ENCODE measurements at places on chromosomes 5 and 9.
A peak's percentile ranks its signal among the peaks of the same experiment; 100 is the strongest.

DNA sequence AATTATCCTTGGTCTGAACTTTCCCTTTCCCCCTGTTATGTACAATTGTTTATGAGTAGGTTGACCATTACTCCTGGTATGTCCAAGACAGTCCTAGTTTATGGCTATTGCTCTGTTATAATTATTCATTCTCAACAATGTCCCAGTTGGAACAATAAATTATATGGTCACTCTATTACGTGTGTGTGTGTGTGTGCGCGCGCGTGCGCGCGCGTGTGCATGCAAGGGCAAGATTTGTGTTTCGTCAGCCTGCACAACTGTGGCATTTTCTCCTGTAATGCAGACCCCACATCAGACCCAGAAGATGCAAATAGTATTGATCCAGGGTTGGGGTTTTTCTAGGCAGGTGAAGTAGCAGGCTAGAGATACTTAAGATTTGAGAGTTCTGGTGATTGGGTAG lies 88.4 kb downstream of the ESM1 start:
- DNase-seq = no peak

DNA sequence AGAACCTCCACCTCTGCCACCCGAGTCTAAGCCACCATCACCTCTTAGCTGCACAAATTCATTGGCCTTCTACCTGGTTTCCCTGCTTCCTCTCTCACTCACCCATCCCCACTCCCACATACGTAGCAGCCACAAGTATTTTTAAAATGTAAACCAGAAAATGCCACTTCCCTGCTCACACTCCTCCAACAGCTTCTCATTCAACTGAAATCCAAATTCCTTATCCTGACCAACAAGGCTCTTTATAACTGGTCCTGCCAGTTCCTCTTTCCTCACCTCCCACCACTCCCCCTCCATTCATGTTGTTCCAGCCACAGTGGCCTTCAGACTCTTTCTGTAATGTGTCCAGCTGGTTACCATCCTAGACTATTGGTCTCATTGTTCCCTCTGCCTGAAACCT lies 25.0 kb upstream of the PALM2AKAP2 start:
- DNase-seq = no peak

DNA sequence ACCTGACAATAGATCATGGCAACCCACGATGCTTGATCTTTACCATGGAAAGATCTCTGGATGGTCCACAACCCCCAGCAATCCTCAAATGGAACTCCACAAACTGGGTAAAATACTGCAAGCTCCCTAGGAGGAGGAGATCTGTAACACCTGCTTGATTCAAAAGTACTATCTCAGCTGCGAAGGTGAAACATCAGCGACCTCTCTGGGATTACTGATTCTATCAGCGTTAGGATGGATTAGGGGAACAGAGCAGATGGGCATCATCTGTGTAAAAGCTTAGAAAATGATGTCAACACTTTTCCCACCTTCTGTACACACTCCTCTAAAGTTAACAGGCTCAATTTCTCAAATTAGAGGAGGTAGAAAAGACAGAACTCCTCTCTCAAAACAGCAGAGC lies 31.5 kb upstream of the TRPC7 start:
- DNase-seq = no peak

DNA sequence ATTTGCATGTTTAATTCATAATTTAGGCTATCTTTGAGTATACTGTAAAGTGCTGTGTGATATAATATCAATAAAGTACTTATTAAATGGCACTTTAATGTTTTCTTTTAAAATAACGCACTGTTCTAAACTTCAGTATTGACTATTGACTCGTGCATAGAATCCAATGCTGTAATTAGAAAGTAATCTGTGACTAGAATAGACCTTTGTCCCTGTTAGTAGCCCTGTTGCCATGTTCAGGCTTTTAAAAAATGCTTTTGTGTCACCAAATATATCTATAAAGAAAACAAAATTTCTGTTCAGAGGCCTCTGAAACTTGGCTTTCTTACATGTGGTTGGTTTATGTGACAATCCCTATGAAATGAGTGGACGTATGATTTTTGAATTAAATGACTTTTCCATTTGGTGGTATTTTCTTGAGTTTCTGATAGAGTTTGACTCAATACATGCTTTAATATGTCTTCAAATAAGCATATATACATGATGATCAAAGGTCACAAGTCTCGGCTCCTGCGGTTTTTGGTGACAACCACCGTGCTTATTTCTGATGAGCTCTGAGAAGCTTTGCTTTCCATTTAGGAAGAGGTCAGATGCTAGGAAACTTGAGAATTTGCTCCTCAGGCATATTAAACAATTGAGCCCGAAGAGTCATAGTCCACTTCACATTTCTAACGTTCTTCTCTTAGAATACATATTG lies 174.7 kb downstream of the NR3C1 start:
- no peak for DNase-seq

GRCh38 chr5:173771121-173771724 lies 116.9 kb upstream of the CPEB4 start:
- DNase-seq = no peak

- no peak for DNase-seq
These were observed 145.8 kb upstream of the MEF2C start for GRCh38 chr5:89028595-89029285.

GRCh38 chr5:34728236-34728635 lies 72.1 kb downstream of the RAI14 start:
- DNase-seq = no peak

GRCh38 chr5:6455571-6456200 lies 7.0 kb downstream of the UBE2QL1 start:
- DNase-seq = no peak

- DNase-seq = peak; percentile 65
These were observed 25.0 kb upstream of the TDRD7 start for GRCh38 chr9:97386733-97387503.

DNA sequence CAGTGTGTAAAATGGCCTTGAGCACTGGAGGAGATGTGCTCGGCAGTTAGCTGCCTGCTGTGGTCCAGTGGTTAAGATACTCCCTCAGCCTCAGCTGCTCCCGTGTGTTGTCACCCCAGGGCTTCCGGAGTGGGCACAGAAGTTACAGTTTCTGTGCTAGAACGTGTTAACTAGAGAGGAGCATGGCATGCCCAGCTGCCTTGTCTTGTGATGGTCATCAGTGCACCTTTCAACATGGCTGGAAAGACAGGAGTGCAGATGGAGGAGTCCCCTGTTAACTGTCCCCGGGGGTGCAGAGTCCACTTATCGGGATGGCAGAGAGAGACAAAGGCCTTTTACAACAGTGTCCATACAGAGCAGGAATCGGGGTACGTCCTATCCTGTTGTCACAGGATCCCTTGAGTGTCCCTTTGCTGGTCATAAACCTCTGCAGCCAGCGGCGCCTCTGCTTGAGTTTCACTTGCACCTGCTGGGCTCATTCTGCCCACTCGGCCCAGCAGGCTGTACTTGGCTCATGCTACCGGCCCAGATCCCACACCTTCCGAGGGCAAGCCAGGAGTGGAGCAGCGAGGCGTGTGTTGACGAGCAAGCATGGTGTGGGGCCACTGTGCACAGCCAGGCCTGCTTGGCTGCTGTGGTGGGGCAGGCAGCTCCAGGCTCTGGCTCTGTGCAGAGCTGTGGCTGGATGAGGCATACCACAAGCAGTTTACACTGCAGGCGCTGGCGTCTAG lies 112.6 kb downstream of the EHMT1 start:
- no peak for DNase-seq

- peak; percentile 85 for DNase-seq
These were observed 12.1 kb upstream of the DIPK1B start for GRCh38 chr9:136700304-136700703.

GRCh38 chr9:4985386-4986266 lies 554 bp downstream of the JAK2 start:
- DNase-seq = peak; percentile 74

- no peak for DNase-seq
These were observed 59.5 kb upstream of the FBXL7 start for GRCh38 chr5:15440434-15440833.
